ENCODE measurements at places on chromosomes 6 and 20.

DNA sequence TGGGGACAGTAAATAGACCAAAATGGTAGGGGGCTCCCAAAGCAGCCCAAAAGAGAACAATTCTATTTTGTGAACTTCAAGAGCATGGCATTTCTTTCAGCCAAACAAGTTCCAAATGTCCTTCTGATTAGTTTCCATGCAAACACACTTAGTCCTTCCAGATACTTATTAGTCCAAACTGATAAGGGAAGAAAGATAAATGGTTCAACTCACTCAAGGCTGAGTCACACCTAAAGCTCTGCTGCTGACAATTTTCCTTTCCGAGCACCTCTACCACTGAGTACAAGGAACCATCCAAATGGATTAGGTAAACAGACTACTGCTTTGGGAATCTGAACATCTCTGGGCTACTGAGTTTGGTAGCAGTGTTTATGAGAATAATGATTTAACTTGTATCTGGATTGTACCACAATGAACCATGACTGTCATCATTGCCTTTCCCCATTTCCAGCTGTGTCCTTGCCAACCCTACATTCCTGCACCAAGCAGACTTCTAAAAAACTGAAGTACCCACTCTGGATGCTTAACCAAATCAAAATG lies 71.2 kb downstream of the TNFRSF21 start:
- no peak for ATAC-seq

DNA sequence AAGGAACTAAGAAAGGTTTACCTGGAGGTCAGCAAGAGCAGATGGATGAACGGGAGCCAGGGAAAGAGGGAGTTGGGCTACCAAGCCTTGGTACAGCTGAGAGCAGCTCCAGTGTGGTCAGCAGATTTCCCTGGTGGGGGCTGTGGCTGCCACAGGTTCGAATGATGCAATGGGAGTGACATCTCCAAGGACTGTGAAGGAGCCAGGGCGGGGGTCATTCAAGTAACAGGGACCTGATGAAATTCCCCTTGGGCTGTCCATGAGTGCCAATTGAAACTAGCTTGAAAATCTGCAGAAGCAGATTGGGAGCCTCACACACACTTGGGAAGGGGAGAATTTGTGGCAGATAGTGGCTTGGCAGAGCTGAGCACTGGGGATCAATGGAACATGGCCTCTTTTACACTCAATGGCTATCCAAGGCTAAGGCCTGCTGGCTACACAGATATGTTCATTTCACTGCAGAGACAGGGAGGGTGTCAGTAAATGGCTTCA lies 247.0 kb upstream of the ECI2 start:
- ATAC-seq: no peak

- ATAC-seq: no peak
These were observed 64.3 kb downstream of the MKKS start for GRCh38 chr20:10369723-10370090.

DNA sequence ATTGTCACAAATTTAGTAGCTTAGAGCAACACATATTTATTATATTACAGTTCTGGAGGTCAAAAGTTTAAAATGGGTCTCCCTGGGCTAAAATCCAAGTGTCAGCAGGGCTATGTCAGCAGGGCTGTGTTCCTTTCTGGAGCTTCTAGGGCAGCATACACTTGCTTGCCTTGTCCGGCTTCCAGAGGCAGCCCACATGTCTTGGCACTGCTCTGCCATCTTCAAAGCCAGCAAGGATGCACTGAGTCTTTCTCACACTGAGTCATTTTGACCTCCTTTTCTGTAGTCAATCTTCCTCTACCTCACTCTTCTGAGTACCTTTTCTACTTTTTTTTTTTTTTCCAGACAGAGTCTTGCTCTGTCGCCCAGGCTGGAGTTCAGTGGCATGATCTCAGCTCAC lies 39.0 kb downstream of the ADGRF4 start:
- ATAC-seq: peak; percentile 15

DNA sequence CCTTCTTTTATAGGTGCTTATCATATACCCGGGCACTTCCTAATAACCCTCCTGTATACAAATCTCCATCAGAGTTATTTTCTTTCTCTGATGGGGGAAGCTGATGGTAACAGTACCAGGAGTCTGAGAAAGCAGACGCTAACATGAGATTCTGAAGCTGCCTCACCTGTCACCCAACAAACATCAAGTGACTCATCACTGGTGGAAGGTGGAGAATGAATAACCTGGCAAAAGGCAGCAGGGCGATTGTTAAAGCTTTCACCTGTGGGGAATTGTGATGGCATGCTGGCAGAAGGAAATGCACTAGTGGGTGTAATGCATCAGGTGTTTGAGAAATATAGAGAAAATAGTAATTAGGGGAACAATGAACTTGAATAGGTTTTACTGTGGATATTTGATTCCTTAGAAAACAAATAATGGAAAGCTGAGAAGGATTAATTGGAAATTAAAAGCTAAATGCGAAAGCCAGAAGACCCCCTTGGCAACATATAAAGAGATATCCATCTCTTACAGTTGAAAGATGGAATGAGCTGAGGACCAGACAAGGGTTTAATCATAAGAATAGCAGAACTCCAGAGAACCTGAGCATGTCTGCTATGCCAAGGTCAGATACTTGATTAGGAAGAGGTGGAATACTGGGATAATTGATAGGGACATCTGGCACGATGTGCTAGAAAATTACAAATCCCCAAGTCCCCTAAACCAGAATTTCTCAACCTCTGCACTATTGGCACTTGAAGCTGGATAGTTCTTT lies 517.1 kb downstream of the PKHD1 start:
- no peak for ATAC-seq

- ATAC-seq: no peak
These were observed 28.4 kb downstream of the BRPF3 start for GRCh38 chr6:36224918-36225461.

DNA sequence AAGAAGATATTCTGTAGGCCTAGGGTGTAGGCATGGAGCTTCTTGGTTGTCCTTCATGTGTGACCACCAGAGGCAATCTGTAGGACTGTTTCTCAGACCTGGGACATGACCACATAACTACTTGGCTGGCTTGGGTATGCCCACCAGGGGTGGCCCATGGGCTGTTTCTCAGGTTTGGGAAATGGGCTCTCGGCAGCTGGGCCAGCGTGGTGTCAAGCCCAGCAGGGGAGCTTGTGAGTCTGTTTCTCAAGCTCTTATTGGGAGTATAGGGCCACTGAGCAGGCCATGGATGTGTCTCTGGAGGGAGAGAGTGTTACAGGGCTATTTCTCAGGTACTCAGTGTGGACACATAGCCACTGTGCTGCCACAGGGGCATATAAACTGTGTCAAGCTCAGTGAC lies 2.5 kb upstream of the SEMG2 start:
- no peak for ATAC-seq

GRCh38 chr6:163962627-163963117 lies 548.2 kb downstream of the QKI start:
- no peak for ATAC-seq

DNA sequence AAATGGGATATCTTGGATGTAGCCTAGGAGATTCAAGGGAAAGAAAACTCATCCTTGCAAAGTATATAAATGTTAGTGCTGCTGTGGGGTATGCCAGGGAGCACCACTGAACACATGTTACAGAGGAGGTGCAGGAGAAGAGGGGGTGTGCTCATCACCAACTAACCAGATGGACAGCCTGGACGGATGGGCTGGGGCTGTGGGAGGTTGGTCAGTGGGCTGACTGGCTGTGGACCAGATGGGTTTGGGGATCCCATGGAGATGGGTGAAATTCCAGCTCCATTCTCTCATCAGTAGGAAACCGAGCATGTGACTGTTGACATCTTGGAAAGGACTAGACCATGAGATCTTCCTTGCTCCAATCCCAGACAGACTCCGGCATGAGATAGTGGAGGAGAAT lies 201.0 kb downstream of the LRFN2 start:
- no peak for ATAC-seq

DNA sequence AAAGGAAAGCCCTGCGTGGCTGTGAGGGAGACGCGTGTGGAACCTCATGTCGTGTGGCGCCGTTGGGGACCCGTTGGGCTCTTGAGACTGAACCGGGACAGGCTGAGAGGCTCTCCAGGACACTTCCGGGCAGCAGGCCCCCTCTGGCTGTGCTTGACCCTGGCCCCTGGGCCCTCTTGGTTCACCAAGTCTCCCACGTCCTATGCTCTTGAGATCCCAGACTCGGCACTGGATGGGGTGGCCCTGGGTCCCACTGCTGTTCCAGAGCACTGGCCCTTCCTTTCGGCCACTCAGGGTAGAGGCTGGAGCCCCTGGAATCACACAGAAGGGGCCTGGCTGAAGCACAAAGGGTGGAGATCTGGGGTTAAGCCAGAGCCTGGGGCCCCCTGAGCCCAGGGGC lies 30.4 kb downstream of the NTSR1 start:
- no peak for ATAC-seq

DNA sequence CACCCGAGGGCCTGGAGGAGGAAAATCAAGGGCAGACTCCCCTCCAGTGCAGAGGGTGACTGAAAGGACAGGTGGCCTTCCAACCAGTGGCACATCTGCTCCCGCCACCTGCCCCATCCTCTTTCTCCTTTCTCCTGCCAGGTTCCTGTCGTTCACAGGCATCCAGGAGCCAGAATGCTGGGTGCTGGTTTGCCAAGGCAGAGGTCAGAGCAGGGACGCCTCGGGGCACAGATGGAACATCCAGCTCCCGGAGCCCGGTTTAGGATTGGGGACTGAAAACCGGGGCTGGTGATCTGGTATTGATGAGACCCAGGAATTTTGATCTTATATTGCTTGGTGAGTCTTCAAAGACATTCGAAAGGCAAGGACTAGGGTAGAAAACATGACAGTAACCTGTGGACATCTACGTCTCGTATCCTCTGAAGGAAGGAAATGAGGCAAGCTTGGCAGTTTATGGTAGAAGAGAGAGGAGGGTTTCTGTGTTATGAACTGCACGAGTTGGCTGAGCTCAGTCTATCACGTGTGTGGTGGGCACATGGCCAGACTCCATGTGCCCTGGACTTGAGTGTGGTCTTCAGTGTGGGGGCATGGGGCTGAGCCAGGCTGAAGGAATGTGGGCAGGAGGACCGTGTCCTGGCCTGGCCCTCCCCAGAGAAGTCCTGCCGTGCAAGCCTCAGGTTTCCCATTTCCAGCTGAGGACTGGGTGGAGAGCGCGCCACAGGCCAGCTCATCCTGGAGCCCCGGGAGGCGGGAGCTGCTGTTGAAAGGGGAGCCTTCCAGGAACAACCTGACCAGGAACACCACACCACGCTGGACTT lies 74.2 kb downstream of the IRF4 start:
- no peak for ATAC-seq
